ENCODE measurements at places on chromosomes 3 and 15. TPM values are rescaled to one million over a fixed set of nuclear protein-coding genes. Genes with fewer than 3 reads are reported as not detected.

Gene MUSTN1
- not detected for total RNA-seq

Gene ARHGEF26
- total RNA-seq: 3.4 TPM

Gene ADAMTS17
- 0.30 TPM for total RNA-seq

Gene CISH
- total RNA-seq: 2.1 TPM

Gene GJD2
- not detected for total RNA-seq

Gene DUOX1
- total RNA-seq: not detected

Gene ROPN1
- not detected for total RNA-seq

Gene FGF7
- 9.2 TPM for total RNA-seq

Gene PPM1L
- 0.45 TPM for total RNA-seq

Gene BRK1
- 95.5 TPM for total RNA-seq

Gene CACNA1D
- under 0.01 TPM for total RNA-seq

Gene CCK
- total RNA-seq: 2.7 TPM

Gene PIGZ
- total RNA-seq: 0.34 TPM

Gene NSUN3
- 8.2 TPM for total RNA-seq

Gene SST
- not detected for total RNA-seq

Gene DAPK2
- total RNA-seq: 0.34 TPM

Gene WDR49
- not detected for total RNA-seq

Gene PATL2
- not detected for total RNA-seq

Gene ZNF774
- total RNA-seq: 0.67 TPM

Gene FBXL2
- 12.3 TPM for total RNA-seq

Gene NMD3
- 34.8 TPM for total RNA-seq

Gene GUCA1C
- total RNA-seq: not detected

Gene FOXL2NB
- not detected for total RNA-seq

Gene UACA
- 24.2 TPM for total RNA-seq

Measured in bronchus fibroblast of lung (primary cell).